Gastrocnemius medialis (tissue), 4 donors: ENCODE measurements at places on chromosomes 4 and X. TPM values are rescaled to one million over a fixed set of nuclear protein-coding genes. Genes with fewer than 3 reads are reported as not detected.

DNA sequence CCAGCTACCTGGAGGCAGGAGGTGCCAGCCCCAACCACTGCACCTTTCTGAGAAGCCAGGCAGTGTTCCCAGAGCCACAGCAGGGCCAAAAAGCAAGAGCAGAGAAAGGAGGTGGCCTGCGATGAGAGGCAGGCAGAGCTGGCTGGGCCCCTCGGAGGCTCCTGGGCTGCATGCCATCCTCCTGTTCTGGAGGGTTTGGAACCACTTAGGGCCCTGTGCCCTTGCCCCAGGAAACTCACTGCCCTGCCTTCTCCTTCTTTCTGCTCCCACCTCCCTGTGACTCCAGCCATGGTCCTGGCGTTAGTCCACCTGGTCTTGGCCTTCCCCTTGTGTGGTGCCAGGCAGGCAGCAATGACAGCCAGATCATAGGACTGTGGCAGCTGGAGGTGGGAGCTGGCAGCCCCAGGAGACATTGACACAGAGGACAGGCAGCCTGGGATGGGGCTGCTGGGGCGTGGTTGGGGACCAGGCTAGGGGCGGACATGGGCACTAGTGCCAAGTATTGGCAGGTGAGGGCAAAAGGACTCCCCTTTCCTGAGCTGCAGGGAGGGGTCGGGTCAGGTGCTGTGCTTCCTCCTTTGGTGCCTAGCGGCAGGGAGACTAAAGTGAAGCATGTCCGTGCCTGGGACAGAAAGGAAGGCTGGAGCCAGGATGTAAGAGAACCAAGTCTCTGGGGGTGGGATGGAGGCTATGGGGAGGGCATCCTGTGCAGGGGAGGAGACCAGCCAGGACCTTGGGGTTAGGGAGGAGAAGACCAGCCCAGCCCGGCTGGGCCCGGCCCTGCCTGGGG, 1.4 kb downstream of the APLN start:
- no peaks in the 10 kb centered on the region for H3K36me3 ChIP-seq
- no peaks in the 10 kb centered on the region for H3K27me3 ChIP-seq
- H3K4me1 ChIP-seq = peaks cover 9% of the 10 kb centered on the region
- peak overlapping the region; percentile 50 for H3K4me3 ChIP-seq

- H3K27me3 ChIP-seq = peaks cover 7% of the 10 kb centered on the region
- H3K4me1 ChIP-seq = peaks cover 4% of the 10 kb centered on the region
- H3K36me3 ChIP-seq = no peaks in the 10 kb centered on the region
- no peak for DNase-seq
These were observed 29.0 kb downstream of the PDHA1 start for GRCh38 chrX:19372547-19373331.

DNA sequence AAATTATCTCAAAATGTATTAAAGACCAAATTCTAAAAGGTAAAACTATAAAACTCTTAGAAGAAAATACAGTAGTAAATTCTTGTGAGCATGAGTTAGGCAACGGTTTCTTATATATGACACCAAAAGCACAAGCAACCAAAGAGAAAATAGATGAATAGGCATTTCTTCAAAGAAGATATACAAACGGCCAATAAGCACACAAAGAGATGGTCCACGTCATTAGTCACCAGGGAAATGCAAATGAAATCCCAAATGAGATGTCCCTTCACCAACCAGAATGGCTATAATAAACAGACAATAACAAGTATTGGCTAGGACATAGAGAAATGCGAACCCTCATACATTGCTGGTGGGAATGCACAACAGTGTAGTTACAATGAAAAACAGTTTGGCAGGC, 44.6 kb downstream of the RAB33A start:
- no peaks in the 10 kb centered on the region for H3K4me1 ChIP-seq
- no peaks in the 10 kb centered on the region for H3K27me3 ChIP-seq
- H3K36me3 ChIP-seq = no peaks in the 10 kb centered on the region
- no peak overlapping the region for H3K4me3 ChIP-seq

DNA sequence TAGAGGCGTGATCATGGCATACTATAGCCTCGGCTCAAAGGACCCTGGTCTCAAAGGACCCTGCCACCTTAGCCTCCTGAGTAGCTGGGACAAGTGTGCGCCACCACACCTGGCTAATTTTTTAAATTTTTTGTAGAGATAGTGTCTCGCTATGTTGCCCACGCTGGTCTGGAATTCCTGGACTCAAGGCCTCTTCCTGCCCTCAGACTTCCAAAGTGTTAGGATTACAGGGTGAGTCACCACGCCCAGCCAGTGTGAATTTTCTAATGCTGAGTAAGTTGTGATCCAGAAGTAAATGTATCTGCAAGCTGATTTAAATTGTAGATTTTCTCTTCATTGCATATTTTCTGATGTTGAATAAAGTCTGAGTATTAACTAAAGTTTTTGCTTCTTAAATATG, 2.6 kb upstream of the ZNF674 start:
- peaks cover 9% of the 10 kb centered on the region for H3K36me3 ChIP-seq
- H3K27ac ChIP-seq = no peak overlapping the region
- H3K27me3 ChIP-seq = no peaks in the 10 kb centered on the region
- DNase-seq = no peak

GRCh38 chr4:157803845-157804521, 368.8 kb downstream of the GASK1B start:
- no peak for DNase-seq
- H3K4me1 ChIP-seq = no peaks in the 10 kb centered on the region
- no peak overlapping the region for H3K4me3 ChIP-seq
- H3K36me3 ChIP-seq = no peaks in the 10 kb centered on the region
- H3K27ac ChIP-seq = no peak overlapping the region

- H3K27ac ChIP-seq = no peak overlapping the region
- no peak for DNase-seq
- H3K36me3 ChIP-seq = no peaks in the 10 kb centered on the region
- no peak overlapping the region for H3K4me3 ChIP-seq
- H3K27me3 ChIP-seq = no peaks in the 10 kb centered on the region
These were observed 93.2 kb upstream of the FAM47B start for GRCh38 chrX:34849371-34849770.

FAM200B gene
- total RNA-seq = 24.6 TPM

GRCh38 chrX:150871341-150871811, 27.1 kb downstream of the CD99L2 start:
- H3K27ac ChIP-seq = peak overlapping the region; percentile 94
- peak overlapping the region; percentile 48 for H3K4me3 ChIP-seq
- H3K4me1 ChIP-seq = peaks cover 48% of the 10 kb centered on the region
- H3K36me3 ChIP-seq = no peaks in the 10 kb centered on the region

- H3K36me3 ChIP-seq = no peaks in the 10 kb centered on the region
- no peak for DNase-seq
- H3K4me3 ChIP-seq = no peak overlapping the region
These were observed 234.1 kb downstream of the STIM2 start for GRCh38 chr4:27094783-27095182.

ADAM29 gene
- not detected for total RNA-seq

DNA sequence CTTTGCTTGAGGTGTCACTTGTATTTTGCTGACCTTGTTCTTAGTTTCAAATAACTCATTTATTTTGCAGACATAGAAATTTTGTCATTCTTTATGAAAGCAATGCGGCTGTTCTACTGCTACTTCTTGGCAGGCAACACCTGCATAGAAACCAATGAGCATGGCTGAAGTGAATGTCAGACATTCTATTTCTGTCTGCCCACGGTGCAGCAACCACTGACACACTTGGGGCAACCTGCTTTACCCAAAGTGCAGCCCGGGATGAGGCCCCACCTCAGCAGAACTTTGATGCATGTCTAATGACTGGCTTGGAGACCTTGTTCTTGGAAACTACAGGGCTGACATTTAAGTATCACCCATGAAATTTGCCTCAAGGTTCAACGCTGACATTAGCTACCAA, 93.6 kb downstream of the RBM47 start:
- no peaks in the 10 kb centered on the region for H3K36me3 ChIP-seq
- H3K4me3 ChIP-seq = no peak overlapping the region
- H3K4me1 ChIP-seq = no peaks in the 10 kb centered on the region
- no peak overlapping the region for H3K27ac ChIP-seq

KLKB1 gene
- total RNA-seq = not detected

ERVMER34-1 gene
- not detected for total RNA-seq

DNA sequence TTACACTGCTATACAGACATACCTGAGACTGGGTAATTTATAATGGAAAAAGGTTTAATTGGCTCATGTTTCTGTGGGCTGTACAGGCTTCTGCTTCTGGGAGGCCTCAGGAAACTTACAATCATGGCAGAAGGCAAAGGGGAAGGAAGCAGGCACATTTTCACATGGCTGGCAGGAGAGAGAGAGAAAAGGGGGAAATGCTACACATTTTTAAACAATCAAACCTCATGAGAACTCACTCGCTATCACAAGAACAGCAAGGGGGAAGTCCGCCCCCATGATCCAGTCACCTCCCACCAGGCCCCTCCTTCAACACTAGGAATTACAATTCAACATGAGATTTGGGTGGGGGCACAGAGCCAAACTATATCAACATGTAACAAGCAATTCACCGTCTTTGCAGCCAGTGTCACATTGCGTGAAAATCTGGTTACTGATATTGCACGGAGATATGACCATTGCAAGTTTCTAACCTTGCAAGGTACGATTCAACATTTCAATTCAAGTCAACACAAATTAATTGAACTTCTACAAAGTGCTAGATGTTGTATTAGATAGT, 61.7 kb upstream of the RELL1 start:
- no peak overlapping the region for H3K4me3 ChIP-seq
- no peaks in the 10 kb centered on the region for H3K4me1 ChIP-seq
- no peaks in the 10 kb centered on the region for H3K36me3 ChIP-seq
- DNase-seq = no peak
- no peaks in the 10 kb centered on the region for H3K27me3 ChIP-seq

DDX60 gene
- total RNA-seq = 1.6 TPM
